Ammon's horn (tissue), 1 donor: ENCODE measurements at places on chromosomes 16 and 17.

DNA sequence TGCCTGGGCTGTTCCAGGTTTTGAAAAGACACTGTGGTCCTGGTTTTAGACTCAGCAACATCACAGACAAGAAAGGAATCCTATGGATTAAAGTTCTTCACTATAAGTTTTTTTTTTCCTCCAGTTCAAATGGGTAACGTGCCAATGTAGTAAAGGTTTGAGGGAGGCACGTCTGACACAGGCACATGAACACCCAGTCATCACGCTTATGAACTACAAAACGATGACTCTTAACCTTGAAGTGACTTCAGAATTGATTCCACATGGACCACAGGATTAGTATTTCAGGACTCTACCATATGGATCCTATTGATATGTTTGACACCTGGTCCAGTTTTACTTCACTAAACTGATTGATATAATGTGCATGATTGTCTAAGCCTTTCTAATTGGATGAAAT lies 2.3 kb downstream of the PRMT7 start:
- DNase-seq: no peak

DNA sequence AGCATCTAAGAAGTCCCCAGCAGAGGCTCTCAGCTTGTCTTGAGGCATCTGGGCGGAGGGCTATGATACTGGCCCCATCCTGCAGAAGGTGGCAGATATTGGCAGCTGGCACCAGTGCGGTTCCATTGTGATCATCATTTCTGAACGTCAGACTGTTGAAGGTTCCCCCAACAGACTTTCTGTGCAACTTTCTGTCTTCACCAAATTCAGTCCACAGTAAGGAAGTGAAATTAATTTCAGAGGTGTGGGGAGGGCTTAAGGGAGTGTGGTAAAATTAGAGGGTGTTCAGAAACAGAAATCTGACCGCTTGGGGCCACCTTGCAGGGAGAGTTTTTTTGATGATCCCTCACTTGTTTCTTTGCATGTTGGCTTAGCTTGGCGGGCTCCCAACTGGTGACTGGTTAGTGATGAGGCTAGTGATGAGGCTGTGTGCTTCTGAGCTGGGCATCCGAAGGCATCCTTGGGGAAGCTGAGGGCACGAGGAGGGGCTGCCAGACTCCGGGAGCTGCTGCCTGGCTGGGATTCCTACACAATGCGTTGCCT lies at the start of gene CIITA:
CIITA (plus strand) TSS at position 404 of the 543 bp plus-strand sequence; CDS start at position 533, 129 bp downstream.
- peak; percentile 82 for DNase-seq

DNA sequence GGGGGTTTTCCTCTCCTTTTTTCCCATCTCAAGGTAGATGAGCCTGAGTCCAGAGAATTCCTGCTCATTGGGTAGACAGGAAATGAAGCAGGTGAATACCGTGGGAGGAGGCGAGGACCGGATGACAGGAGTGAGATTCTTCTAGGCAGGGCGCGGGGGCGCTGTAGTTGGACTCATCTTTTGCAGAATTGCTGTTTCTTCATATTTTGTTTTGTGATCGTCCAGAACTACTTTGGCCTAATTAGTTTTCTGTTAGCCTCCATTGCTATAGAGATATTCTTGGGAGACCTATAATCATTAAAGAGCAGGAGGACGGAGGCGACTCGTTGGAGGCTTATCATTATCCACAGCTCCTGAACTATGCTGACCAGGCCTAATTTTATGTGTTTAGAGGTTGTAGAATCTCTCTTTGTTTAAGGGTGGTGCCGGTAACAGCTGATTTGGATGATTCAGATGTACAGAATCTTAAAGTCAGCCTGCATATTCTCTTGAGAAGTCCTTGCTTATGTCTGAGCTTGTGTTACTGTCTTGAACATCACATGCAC lies 650 bp downstream of the ATP6V0A1 start:
- peak; percentile 79 for DNase-seq

GRCh38 chr17:76878568-76878967 lies 10.4 kb downstream of the MGAT5B start:
- no peak for DNase-seq

GRCh38 chr16:69116256-69116875 lies 10.9 kb downstream of the HAS3 start:
- no peak for DNase-seq

GRCh38 chr16:1301562-1301961 lies 7.9 kb upstream of the UBE2I start:
- DNase-seq: no peak

- peak; percentile 89 for DNase-seq
These were observed 67.9 kb downstream of the N4BP1 start for GRCh38 chr16:48542020-48542473.
